ENCODE measurements at places on chromosomes 3 and 15.

DNA sequence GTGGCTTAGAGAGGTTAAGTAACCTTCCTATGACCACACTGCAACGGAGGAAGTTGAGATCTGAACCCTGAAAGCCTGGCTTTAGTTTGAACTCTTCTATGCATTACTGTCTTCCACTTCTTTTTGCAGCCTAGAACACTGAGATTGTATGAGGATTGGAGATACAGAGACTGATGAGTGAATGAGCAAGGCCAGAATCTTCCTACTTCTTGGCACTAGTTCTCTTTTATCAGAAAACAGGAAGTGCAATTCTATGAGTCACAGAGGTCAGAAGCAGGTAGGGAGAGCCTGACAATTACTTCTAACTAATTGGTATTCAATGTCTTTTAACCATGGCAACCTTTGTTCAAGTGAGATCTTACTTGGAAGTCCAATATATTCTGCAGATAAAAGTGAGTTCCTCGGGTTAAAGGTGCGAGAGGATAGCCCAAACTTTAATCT is 219.0 kb downstream of the SHQ1 start:
- peak; percentile 18 for DNase-seq

DNA sequence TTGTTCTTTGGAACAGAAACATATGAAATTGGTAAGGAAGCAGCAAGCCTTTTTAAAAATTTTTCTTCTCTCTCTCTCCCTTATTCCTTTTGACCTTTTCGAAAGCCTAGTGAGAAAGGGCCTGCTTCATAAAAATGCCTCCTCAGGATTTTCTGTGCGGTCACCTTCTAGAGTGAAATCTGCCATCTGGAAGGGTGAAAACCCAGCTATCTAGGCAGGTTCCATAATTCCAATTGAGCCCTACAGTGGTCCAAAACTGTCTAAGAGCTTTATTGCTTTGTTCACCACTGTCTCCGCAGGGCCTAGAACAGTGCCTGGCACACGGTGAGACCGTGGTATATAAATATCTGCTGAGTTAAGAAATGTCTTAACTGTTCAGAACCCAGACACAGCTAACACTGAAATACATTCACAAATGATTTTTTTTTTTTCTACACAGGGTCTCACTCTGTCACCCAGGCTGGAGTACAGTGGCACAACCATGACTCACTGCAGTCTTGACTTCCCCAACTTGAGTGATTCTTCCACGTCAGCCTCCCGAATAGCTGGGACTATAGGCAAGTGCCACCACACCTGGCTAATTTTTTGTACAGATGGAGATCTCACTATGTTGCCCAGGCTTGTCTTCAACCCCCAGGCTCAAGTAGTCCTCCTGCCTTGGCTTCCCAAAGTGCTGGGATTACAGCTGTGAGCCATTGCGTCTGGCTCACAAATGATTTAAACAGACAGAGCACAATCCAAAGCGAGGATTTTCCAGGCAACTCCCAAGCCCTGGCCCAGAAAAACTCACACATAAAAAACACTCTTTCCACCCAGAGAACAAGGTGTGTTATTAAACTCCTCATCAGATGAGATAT is 64.4 kb downstream of the FRMD4B start:
- DNase-seq: no peak

GRCh38 chr15:42921342-42921731 is 759 bp upstream of the TTBK2 start:
- DNase-seq: peak; percentile 25

DNA sequence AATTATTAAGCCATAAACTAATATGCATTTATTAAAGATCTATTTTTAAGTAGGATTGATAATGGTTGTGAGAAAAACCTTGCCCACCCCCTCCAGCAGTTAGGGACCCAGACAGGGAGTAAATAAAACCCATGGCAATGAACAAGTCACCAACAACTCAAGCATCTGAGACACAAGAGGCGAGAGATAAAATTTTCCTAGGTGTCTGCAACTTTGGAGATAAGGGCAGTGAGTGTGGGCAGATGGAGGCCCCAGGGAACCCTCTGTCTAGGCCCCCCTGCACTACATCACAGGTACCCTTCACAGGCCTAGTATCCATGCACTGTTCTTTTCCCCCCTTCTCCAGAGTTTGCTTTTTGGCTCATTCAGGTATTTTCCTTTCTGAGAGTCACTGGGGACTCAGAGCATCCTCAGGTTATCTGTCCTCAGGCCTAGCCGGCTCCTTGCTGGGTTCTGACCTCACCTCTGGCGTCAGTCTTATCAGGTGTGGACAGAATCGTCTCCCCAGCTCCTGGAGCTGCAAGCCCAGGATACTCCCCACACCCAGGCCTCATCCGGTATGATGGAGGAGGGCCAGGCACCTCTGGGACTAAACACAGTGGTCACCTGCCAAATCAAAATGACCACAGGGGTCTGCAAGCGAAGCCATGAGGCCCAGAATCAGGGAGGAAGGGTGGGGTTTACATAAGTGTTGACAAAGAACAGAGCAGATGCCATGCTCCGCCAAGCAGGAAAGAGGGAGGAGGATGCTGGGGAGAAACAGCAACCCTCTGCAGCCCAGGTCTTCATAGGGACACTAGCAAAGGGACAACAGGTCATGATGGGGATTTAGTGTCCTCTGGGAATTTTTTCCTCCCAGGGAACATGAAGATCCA is 50.4 kb downstream of the CCNL1 start:
- no peak for DNase-seq

DNA sequence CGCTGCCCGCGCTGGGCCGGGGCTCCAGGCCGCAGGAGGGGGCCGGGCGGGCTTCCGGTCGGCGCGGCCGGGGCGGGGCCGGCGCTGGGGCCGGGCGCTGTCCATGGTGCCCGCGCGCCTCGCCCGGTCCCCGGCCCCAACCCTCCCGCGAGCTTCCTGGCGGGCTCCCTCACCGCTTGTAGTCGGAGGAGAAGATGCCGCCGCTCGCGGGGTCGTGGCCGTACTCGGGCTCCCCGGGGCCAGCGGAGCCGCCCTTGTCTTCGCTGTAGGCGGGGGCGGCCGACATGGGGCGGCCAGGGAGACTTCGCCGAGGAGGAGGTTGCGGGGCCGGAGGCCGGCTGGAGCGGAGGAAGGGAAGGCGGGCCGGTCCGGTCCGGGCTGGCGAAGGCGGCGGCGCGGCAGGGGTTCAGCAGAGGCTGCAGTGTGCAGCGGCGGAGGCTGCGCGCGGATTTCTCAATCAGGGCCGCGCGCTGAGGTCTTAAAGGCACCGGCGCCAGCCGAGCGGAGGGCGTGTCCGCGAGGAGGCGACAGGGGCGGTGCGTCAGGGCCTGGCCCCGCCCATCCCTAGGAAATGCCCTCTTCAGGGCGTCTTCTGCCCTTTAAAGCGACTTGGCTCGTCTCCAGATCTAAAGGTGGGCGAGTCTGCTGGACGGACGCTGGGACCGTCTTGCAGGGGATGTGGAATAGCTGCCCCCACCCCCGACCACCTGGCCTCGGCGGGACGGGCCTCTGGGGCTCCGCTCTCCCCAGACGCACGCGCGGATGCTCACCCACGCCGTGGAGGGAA is at the start of gene AP3B2:
Gene AP3B2, minus strand, starts transcription at position 455 of the 787 bp plus-strand sequence. Its CDS starts 169 bp downstream, at position 286.
- peak; percentile 63 for DNase-seq

GRCh38 chr15:66758844-66759243 is 56.8 kb downstream of the SMAD6 start:
- no peak for DNase-seq

DNA sequence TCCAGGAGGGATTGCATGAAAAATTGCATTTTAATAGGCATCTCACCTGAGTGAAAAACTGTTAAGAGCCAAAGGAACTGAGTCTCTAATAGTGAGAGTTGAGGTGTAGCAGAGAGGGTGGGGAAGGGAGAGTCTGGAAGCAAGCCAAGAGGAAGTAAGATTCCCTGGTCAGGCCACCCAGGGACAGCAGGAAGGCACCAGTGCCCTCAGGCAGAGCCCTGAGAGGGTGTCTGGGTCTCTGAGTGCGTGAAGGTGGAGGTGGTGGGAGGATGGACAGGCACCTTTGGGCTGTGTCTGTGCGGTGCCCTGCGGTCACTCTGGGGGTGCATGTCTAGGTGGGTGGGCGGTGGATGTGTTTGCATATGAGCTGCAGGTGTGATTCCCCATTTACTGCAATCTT is 300.4 kb upstream of the ROPN1 start:
- no peak for DNase-seq

GRCh38 chr3:165855581-165855980 is 18.4 kb upstream of the BCHE start:
- peak; percentile 68 for DNase-seq

DNA sequence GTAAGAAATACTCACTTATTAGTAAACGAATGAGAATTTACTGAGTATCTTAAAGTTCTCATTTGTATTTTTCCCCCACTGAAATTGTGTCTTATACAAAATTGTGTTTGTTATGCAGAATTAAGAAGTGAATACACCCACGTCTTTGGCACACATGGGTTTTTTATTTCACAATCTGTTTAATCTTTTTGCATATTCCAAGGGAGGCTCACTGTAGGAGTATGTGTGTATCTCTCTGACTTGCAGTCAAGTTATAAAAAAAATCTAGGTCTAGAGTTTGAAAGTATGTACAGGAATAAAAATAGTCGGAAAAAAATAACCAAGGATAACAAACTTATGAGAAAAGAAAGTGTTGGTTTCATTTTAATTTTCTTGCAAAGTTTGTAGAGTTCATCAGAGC is 255.2 kb downstream of the PDCD6IP start:
- no peak for DNase-seq

DNA sequence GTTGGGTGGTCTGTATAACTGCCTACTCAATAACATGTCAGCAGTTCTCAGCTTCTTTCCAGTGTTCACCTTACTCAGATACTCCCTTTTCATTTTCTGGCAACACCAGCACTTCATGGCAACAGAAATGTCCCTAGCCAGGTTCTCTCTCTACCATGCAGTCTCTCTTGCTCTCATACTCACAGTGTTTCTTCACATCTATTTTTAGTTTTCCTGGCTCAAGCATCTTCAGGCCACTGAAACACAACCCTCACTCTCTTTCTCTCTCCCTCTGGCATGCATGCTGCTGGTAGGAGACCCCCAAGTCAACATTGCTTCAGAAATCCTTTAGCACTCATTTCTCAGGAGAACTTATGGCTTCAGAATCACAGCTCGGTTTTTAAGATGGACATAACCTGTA is at the start of gene CAPN3:
Gene CAPN3, plus strand, starts transcription at position 253 of the 400 bp plus-strand sequence. CDS start 305 bp downstream, outside the sequence.
- DNase-seq: no peak

DNA sequence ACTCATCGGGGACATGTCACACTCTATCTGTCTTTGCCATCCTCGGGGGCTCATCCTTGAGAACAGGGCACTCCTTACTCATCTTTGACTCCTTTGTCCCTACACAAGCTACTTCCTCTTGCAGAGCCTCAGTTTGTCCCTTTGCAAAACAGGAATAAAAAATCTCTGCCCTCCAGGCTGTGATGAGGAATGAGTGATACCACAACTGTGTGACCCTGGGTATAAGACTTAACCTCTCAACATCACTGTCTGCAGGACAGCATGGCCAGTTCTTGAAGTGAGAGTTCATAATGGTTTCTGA is 48.5 kb downstream of the IQSEC1 start:
- no peak for DNase-seq

GRCh38 chr3:95319921-95320494 is 1257.1 kb downstream of the NSUN3 start:
- DNase-seq: peak; percentile 89

DNA sequence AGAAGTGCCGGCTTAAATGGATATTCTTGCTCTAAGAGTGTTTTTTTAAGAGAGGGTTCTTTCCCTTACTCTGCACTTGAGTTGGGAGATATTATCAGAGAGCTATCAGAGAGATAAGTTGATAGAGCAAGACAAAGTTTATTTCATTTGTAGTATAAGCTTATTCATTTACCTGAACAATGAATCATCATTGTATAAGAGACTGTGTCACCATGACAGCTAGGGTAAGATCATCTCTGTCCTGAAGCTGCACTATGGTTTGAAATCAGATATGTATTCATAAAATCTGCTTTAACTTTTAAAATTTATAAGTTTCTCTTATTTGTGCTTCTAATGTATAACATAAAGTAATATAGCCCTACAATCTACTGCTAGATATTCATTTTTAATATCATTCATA is 128.1 kb upstream of the ARL6 start:
- DNase-seq: no peak

- no peak for DNase-seq
These were observed 250.6 kb upstream of the LYSMD4 start for GRCh38 chr15:99983886-99984286.

GRCh38 chr3:189488241-189488767 is 142.9 kb upstream of the TP63 start:
- DNase-seq: peak; percentile 80

DNA sequence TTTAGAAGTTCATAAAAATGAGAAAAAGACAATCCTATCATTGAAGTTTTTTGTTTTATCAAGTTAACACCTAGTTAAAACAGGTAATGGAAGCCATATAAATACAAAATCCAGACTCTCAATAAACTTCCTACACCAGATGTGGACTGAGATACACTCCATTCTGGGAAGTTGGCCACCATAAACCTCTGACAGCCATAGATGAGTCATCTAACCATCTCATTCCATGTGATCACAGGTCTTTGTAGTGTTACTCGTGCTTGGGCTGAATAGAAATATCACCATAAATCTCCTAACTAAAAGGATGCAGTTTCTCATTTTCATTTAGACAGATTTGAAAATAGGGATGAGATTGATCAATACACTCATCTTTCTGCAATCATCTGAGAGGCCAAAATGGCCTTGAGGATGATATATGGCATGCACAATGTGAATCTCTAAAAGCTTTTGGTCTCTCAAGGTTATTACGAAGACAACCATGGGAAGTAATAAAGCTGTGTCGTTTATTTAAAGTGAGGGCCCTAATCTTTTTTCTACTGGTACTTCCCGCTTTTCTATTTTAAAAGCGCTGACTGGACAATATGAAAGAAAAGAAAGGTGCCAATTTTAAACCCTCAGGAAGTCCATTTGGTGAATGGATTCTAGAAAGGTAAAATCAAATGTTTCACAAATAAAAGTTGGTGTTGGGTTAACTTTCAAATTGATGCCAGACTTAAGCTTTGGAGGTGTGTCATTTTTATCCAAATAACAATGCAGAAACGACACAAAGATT is 155.5 kb downstream of the POLR2M start:
- peak; percentile 66 for DNase-seq

GRCh38 chr3:16448639-16449070 is 64.8 kb downstream of the RFTN1 start:
- DNase-seq: peak; percentile 95

DNA sequence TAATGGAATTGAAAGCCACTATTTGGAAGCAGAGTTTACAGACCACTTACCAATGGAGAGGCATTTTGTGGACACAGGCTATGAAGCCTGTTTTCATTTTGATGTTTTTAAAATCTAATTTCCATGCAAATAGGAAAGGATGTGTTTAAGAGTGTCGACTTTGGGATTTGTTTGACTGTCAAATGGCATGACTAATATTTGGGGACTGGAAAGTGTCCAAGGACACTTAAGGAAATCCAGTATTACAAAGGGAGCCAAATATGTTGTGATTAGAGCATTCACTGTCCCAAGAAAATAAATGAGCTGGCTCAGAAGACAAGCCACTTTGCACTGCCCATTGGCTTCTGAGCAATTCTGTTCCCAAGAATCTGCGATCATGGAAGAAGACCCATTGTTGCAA is 34.0 kb upstream of the SLC6A11 start:
- no peak for DNase-seq

- peak; percentile 53 for DNase-seq
These were observed 2.0 kb downstream of the AHSG start for GRCh38 chr3:186614597-186615483.
